Activated CD4-positive, alpha-beta T cell treated with anti-CD3 and anti-CD28 coated beads, Interleukin-2, amount 10 ng/mL, durations not matched to agents 7 days and 5 days (primary cell): ENCODE measurements at places on chromosomes 12 and 14. TPM values are rescaled to one million over a fixed set of nuclear protein-coding genes. Genes with fewer than 3 reads are reported as not detected.

The ENO2 gene
- total RNA-seq, result 160 TPM

The KCNJ8 gene
- total RNA-seq, result not detected

The ARHGAP9 gene
- total RNA-seq, result 218 TPM

The GPRC5D gene
- 0.22 TPM for total RNA-seq

The SPIC gene
- not detected for total RNA-seq

The FBLN5 gene
- 3.8 TPM for total RNA-seq

The ADAMTS20 gene
- not detected for total RNA-seq

The RTN1 gene
- not detected for total RNA-seq

The FAIM2 gene
- total RNA-seq, result 0.33 TPM

The GYS2 gene
- total RNA-seq, result not detected

DNA sequence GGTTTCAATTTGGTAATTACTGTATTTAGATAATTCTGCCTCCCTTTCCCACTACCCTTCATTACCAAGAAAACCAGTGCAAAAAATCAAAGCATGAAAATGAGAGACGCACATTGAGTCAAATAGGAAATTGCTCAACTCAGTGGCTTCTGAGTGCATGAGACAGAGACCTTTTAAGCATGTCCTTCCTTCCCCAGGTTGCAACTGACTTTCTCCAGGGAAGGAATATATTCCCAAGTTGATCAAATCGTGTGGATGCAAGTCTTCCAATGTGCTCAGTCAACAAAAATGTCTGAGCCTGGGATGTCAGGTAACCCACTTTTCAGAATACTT is 12.9 kb downstream of the BMP4 start:
- no peak for DNase-seq

GRCh38 chr12:104498211-104498801 is 41.6 kb downstream of the CHST11 start:
- peak; percentile 49 for DNase-seq

- DNase-seq, result no peak
Measured at GRCh38 chr14:69068744-69069421, 84.0 kb downstream of the DCAF5 start.

DNA sequence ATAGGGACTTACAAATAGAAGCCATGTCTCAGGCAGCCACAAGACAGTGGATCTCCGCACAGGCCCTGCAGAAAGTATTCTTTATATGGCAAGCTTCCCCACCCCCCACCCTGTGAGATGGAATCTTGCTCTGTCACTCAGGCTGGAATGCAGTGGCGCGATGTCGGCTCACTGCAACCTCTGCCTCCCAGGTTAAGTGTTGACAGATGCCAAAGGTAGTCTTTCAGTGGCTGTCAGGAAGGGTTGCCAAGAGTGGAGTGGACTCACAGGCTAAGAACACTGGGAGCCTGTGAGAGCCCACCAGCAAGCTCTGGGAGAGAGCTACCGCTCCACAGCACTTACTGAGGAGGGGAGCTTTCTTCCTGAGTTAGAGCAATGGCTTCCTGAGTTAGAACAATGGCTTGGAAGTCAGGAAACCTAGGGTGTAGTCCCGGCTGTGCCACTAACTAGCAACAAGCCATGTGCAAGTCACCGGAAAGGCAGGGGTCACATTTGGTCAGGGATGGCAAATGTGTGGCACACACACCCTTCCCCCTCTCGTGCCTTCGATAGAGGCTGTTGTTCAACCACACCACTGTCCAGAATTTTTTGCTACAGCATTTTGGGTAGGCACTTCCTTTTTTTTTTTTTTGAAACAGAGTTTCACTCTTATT is 2.6 kb downstream of the RNASE1 start:
- no peak for DNase-seq

GRCh38 chr14:99507860-99508640 is 26.8 kb downstream of the CCNK start:
- no peak for DNase-seq

DNA sequence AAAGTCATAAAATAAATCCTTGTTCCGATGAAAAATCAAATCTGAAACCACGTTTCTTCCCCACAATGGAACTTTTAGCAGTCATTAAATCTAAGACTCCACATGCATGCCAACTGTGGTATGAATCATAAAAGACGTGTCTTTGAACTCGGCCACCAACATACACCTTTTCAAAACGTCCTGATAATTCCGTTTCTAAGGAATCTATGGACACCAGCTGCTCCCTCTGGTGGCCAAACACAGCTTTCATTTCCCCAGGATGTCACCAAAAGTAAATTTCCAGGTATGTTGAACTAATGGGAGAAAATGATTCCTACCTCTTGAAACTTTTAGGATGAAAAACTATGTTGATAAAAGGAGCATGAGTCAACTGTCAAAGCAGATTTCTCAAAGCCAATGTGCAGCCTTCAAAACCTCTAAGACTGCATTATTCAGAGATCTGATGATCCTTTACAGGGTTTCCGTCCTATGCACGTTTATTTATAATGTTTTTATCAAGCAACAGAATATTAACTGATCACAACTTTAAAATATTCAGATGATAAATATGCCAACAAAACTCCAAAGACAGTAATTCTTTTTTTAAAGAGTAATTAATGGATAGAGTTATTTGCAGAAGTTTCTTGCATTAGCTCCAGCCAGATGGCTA is 96.2 kb downstream of the CIT start:
- DNase-seq, result no peak

DNA sequence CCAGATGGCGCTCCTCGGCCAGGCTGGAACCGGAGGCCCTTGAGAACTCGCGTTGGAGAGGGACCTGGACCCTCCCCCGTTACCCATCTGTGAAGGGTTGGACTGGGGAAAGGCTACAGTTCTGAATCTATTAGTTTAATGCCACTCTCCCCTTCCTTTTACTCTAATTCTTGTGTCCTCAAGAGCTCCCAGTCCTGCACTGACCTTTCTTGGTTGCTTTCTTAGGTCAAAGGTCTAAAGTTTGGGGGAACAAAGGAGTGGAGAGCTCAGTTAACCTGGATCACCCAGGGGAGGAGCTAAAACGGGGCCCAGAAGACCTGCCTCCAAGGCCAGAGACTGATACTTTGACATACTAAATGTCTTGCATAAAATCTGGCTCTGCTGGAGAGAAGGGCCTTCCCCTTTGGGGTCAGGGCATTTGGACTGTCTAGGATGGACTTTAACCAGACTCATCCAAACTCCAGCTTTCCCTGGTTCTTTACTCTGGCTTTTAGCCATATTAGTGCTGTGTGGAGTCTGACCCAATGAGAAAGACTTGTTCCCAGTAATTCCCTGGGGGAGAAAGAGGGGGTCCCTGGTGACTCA is 923 bp upstream of the MLF2 start:
- no peak for DNase-seq

DNA sequence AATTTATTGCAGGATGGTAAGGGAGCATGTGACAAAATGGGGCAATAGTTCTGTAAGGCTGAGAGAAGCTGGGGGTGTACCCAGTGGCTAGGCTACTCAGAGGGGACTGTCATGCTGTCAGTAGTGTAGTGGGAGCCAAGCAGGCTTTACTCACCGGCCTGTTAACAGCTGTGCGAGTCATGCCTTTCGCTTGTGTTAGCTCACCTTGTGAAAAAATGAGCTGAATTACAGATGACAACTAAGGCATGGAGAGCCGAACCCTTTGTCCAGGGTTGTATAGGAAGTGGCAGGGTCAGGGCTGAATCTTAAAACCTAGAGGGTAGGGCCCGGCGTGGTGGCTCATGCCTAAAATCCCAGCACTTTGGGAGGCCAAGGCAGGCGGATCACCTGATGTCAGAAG is 37.9 kb downstream of the SH2B3 start:
- no peak for DNase-seq

DNA sequence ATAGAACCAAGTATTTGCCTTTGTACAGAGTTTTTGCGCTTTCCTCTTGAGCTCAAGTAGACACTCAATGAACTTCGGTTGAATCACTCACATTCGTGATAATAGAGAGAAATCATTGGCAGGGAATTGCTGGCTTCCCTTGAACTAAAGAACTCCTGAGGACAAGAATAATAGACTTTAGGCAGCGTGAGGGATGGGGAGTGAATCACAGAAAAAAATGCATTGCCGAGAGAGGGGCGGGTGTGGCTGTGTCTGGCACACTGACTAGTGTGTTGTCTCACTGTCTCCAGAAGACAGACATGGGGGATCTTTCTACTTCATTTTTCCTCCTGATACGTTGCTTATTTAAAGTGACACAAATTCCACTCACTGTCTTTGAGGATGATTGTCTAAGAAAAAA is 805.2 kb downstream of the BCL11B start:
- no peak for DNase-seq

DNA sequence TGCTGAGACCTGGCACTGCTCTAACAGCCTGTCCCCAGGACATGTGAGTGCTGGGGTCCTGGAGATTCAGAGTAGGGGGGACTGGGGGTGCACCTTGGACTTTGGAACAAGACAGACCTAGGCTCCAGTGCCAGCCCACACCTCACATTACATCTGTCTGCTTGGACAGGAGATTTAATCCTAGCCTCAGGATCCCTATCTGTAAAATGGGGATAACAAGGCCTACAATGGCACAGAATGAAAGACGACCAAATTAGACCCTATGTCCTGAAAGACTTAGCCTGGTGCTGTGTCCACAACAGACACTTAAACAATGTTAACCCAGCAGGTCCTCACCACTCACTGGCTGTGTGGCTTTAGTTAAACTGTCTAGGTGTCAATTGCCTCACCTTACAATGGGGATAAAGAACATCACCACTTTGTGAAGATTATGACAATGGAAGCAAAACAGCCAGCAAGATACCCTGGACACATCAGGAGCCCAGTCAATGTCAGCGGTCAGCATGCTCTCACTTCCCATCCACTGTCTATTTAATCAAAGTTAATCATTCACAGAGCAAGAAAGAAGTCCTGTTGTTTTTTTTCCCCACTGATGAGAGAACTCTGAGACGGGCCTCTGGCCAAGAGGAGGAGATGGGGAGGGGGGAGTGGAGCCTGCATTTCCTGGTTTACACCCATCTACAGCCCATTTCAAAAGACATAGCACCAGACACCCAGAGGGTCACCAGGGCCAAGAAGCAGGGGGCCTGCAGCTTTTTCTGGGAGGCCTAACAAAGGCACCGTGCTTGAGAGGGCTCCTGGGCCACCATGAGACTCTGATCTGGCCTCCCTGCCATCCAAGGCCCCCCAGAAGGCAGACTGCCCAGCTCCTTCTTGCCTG is 40.6 kb downstream of the ACTN1 start:
- DNase-seq, result no peak

DNA sequence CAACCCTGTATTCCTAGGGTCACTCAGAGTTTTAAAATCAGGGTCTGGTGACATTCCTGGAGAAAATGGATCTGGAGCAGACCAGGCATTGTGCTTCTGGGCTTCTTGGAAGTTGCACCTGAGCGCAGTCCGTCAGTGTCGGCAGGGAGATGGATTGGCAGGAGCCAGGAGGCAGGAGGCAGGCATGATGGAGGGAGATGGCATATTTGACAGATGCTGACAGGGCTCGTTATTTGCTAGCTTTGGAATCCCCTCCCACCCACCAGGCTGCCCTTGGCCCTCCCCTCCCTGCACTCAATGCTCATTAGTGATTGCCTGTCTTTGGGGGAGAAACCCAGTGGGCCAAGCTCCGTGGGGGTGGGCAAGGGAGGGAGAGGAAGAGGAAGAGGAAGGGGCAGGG is 4.7 kb downstream of the CISTR start:
- DNase-seq, result no peak

GRCh38 chr12:77274926-77275325 is 209.6 kb upstream of the E2F7 start:
- DNase-seq, result no peak

- no peak for DNase-seq
Measured at GRCh38 chr14:61177279-61178225, 103.6 kb downstream of the TMEM30B start.

GRCh38 chr12:81596558-81596957 is 162.6 kb downstream of the PPFIA2 start:
- no peak for DNase-seq

DNA sequence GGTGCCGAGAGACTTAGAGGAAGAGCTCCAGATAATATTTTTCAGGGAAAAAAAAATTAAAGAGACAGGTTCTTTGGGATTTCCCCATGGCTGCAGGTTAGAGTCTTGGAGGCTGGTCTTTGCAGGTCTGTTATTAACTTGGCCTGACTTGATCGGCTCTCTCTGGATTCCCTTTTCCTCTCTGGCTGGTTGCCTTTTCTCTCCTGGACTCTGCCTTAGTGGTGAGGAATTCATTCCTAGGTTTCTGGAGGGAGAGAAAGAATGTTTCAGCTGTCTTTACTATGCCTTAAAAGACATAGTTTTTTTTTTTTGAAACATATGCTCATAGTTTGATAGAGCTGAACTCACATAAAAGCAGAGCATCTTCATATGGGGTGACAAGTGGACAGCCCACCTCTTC is 336.3 kb downstream of the BMP4 start:
- DNase-seq, result no peak

DNA sequence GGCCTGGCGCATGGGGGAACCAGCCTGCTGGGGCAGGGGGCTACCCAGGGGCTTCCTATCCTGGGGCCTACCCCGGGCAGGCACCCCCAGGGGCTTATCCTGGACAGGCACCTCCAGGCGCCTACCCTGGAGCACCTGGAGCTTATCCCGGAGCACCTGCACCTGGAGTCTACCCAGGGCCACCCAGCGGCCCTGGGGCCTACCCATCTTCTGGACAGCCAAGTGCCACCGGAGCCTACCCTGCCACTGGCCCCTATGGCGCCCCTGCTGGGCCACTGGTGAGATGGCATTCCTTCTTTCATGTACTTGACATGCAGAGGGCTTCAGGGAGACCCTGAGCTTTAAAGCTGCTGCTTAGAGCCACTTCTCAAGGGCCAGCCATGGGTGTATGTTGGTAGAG is 9.0 kb downstream of the LGALS3 start:
- DNase-seq, result no peak

- DNase-seq, result peak; percentile 7
Measured at GRCh38 chr12:102543494-102544485, 63.4 kb upstream of the IGF1 start.

DNA sequence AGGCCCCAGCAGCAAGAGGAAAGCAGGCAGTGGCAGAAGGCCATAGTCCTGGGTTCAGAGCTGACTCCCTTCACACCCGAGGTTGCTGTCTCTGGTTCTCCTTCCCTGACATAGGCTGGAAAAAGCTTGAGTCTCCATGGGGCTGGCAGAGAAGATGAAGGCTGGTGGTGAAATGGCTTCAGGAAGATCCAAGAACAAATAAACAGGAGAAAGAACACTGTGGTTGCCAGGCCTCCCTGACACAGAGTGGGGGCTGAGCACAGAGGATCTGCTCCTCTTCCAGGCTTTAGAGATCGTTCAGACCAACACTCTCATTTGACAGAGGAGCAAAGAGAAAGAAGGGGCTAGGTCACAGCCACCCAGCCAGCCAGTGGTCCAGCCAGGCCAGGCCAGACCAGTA is 14.3 kb downstream of the HDAC7 start:
- DNase-seq, result no peak

- no peak for DNase-seq
Measured at GRCh38 chr14:54338696-54339317, 58.0 kb upstream of the CDKN3 start.

- DNase-seq, result no peak
Measured at GRCh38 chr14:83289896-83290295, 1756.2 kb upstream of the SEL1L start.

- no peak for DNase-seq
Measured at GRCh38 chr14:90551070-90551704, 154.4 kb downstream of the CALM1 start.
